ENCODE measurements at places on chromosomes 3 and 15.

DNA sequence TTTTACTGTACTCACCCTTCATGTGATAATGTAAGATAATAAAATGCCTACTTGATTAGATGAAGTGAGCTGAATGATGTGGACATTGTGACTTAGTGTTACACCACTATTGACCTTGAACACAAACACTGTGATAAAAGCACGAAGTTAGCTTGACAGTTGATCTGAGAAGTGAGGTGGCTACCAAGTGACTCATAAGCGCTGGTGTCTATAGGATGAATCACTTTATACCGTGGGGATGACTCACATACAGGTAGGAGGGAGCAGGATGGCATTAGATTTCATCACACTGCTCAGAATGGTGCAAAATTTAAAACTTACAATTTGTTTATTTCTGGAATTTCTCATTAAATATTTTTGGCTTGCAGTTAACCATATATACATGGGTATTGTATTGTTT lies 174.7 kb upstream of the CNTN3 start:
- no peak for DNase-seq

DNA sequence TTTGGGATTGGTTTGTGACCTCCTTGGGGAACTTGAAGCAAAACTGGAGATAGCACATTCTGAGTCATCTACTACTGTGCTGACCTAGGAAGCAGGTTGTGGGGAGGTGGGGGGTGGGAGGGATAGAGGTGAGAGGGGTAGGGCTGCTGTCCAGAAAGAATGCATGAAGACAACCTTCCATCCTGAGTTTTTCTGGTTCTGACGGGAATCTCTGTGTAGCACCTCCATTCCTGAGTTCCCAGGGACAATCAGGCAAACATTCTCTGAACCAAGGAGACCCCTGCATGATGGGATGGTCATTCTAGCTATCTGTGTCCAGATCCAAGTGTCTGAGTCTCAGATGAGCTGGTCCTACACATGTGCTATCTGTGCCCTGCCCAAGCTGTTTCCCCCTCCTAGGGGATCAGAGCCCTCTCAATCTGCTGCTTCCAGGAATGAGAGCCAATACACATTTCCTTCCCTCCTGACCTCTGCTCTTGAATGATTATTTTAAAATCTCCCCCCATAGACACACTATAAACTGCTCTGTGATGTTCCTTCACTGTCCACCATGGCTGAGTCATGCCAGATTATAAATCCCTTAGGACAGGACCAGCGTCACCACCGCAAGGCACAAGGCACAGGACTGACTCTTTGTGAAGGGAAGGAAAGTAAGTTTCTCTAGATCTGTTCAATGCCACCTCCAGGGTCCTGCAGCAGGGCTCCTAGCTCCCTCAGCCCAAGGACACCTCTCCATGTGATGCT lies 2.2 kb upstream of the CD276 start:
- DNase-seq = no peak

- DNase-seq = no peak
Measured at GRCh38 chr3:124633524-124633923, 96.7 kb upstream of the UMPS start.

DNA sequence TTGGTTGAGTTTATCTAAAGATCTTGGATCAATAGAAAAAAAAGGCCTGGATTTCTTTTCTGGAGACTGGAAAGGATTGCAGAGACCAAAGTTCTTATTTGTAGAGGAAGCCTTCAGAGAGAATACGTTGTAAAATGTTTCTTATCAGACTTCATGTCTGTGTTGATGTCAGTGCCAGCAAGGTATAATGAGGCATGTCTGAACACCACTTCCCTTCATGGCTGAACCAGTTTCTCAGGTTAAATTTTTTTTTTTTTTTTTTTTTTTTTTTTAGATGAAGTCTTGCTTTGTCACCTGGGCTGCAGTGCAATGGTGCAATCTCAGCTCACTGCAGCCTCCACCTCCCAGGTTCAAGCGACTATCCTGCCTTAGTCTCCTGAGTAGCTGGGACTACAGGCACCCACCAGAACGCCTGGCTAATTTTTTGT lies 17.8 kb upstream of the ZNF774 start:
- no peak for DNase-seq

GRCh38 chr15:31268911-31269784 lies 57.5 kb upstream of the KLF13 start:
- no peak for DNase-seq

DNA sequence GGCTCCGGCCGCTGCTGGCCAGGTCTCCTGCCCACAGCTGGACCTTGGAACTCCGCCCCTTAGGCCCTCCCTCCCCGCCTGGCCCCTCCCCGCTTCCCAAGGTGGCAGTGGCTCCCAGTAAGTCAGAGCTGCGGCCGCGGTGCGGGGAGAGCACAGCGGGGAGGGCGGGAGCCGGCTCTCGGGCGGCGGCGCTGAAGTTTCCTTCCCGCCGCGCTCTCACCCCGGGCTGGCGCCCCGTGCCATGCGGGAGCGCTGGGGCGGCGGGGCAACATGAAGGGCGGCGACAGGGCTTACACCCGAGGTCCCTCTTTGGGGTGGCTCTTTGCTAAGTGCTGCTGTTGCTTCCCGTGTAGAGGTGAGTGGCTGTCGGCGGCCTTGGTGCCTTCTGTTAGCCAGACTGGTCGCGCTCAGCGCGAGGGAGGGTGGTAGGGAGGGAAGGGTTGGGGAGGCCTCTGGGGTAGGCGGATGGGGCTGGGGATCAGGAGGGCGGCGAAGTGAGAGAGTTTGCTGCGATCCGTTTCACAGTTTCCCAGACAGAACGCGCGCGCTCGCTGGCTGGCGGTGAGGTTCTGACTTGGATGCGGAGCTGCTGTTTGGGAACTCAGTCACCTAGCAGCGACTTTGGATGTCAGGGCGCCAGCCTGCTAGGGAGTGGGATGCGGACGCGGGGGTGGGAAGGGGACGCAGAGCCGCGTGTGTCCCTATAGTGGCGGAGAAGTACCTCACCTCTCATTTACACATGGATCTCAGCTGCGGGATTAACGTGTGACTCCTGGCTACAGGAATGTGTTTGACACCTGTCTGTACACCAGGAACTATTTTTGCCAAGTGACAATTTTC lies 145.5 kb upstream of the UMPS start:
- no peak for DNase-seq

DNA sequence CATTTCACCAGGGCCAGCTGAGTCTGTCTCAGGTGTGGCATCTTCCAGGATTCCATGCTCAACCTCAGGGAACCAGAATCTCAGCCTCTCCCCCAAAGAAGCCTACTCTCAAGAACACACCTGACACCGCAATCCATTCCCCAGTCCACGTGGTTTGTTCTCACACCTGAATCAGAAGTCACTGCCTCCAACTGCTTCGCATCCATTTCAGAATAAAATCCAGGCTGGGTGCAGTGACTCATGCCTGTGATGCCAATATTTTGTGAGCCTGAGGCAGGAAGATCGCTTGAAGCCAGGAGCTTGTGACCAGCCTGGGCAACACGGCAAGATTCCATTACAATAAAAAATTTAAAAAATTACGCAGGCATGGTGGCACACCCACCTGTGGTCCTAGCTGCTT lies 212.2 kb downstream of the FOXP1 start:
- DNase-seq = no peak

- DNase-seq = no peak
Measured at GRCh38 chr15:29533647-29534046, 264.0 kb upstream of the NSMCE3 start.

- DNase-seq = no peak
Measured at GRCh38 chr15:100180921-100181320, 160.9 kb downstream of the ADAMTS17 start.

- DNase-seq = no peak
Measured at GRCh38 chr3:147472846-147473245, 63.7 kb downstream of the ZIC1 start.

GRCh38 chr3:94269763-94270162 lies 206.9 kb downstream of the NSUN3 start:
- DNase-seq = no peak

GRCh38 chr3:147359177-147360050 lies 46.9 kb downstream of the ZIC4 start:
- DNase-seq = no peak

- no peak for DNase-seq
Measured at GRCh38 chr3:132543011-132543739, 53.9 kb upstream of the ACKR4 start.

- DNase-seq = no peak
Measured at GRCh38 chr3:150180334-150180733, 209.6 kb upstream of the PFN2 start.

- DNase-seq = no peak
Measured at GRCh38 chr15:85316244-85316934, 64.0 kb upstream of the AKAP13 start.

DNA sequence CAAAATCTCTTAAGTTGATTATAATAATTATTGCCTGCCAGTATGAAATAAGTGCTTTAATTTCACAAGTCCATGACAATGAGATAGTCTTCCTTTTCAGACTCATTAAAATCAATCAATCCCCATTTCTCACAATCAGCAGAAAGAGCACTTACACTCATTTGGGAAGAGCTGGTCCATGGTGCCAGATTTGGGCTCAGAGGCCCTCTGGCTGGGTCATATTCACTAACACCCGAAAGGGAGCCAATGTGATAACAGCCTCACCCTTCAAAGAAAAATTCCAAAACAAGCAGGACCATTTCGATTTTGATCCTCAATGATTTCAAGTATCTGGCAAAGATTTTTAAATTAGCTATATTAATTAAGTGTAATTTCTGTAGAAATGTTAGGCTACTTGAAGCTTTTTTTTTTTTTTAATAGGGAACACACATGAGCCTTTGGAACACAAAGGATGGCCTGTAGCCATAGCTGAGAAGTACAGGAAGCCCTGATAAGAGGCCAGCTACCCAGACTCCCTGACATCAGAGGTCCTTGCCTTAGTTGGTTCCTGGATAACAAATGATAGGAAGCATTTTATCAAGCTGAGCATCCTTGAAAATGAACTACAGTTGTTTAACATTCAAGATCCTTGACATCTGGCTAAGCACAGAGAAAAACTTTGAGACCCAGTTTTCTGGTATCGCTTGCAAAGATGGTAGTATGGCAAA lies 17.1 kb downstream of the MCF2L2 start:
- DNase-seq = no peak

DNA sequence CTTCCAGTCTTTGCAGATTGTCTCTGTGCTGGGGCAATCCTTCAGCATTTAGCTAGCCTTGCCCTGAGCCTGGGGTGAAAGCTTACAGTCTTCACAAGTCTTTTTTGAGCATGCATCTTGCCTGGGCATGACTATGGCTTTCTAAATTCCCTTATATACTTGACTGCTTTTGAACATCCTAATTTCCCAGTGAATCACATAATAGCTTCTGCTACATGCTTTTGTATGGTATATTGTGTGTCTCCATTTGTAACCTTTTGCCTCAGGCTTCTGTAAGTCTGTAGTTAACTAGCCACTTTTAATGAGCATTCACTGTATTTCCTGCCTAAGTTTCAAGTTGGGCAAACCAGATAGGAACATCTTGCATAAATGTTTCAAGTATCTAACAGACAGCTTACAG lies 76.8 kb downstream of the CHCHD4 start:
- DNase-seq = no peak

GRCh38 chr3:143699424-143699823 lies 148.8 kb downstream of the SLC9A9 start:
- DNase-seq = no peak

DNA sequence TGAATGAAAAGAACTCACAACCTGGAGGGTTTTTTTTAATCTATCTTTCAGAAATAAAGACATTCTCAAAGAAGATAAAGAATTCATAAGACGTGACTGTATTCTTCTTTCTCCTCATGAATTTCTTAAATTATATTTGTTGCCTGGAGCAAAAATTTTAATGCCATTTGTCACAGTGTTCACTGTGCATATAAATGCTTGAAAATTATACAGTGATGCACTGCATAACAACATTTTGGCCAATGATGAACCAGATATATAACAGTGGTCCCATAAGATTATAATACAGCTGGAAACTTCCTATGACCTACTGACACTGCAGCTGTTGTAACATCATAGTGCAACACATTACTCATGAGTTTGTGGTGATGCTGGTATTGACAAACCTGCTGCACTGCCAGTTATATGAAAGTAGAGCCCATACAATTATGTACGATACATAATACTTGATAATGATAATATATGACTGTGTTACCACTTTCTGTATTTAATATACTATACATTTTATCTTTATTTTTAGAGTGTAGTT lies 67.3 kb downstream of the P2RY1 start:
- DNase-seq = no peak

DNA sequence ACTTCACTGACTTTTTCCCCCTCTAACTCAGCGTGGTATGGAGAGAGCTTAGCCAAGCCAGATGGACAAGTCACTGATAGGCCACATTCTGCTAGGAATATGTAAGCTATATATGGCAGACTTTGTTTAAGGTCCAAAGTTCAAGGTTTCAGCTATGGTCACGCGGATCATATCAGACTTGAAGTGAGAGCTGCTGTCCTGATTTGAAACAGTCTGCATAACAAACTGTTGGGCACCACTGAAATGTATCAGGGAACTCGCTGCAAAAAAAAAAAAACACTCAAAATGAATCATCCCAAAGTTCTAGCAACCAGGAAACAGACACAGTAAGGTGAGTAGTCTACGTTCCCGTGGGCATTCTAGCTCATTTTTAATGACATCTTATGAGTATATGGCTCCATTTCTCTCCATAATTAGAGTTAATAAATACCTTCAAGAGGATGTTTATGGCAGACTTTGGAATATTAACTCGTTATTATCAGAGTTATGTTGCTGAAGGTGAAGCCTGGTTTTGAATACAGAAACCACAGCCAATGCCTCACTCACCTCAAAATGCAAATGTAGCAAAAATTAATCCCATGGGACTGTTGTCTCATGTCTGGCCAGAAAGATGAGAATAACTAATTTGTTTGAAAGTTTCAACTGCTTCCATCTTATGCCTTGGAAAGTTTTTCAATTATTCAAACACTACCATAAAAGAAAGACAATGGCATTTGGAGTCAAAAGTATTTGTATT lies 12.3 kb downstream of the DPH3 start:
- no peak for DNase-seq

DNA sequence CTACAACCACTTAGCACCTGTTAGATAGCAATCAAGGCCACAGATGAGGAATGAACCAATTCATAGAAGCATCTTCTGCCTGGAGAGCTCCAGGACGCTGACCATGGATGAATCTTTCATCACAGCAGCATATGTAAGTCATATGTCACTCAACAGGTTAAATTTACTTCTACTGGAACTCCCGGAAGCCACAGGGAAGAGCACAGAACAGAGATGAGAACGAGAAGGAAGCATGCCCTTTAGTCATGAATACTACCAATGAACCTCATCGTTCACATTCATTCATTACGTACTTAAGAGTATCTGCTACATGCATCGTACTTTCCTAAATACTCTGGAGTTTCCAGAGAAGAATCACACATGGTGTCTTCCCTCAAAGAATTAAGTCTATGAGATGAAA lies 192.8 kb downstream of the STT3B start:
- no peak for DNase-seq

DNA sequence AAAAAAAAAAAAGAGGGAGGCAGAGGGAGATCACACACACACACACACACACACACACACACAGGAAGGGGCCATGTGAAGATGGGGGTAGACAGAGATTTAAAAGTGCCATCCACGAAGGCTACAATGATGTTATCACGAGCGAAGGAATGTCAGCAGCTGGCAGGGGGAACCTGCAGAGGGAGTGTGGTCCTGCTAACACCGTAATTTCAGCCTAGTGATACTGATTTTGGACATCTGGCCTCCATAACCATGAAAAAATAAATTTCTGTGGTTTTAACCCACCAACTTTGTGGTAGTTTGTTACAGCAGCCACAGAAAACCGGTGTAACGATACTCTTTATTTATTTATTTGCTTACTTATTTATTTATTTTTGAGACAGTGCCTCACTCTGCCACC lies 76.0 kb downstream of the TMCO5A start:
- DNase-seq = no peak

- DNase-seq = no peak
Measured at GRCh38 chr15:33198541-33198940, 4.0 kb upstream of the FMN1 start.

- no peak for DNase-seq
Measured at GRCh38 chr3:83434880-83435587, 1523.8 kb upstream of the CADM2 start.

Measured in stimulated activated CD4-positive, alpha-beta T cell treated with anti-CD3 and anti-CD28 coated beads, Interleukin-15, amount 100 ng/mL, for 48 hours (primary cell).